ENCODE measurements at places on chromosomes 4 and X. TPM values are rescaled to one million over a fixed set of nuclear protein-coding genes. Genes with fewer than 3 reads are reported as not detected.

The FGFBP2 gene
- total RNA-seq, result not detected

The CLDN34 gene
- not detected for total RNA-seq

The DCAF12L2 gene
- 0.51 TPM for total RNA-seq

The RRH gene
- total RNA-seq, result 0.29 TPM

The GAGE12H gene
- total RNA-seq, result not detected

The MTMR8 gene
- 2.2 TPM for total RNA-seq

GRCh38 chr4:38706301-38706700, 42.3 kb downstream of the KLF3 start:
- DNase-seq, result no peak

DNA sequence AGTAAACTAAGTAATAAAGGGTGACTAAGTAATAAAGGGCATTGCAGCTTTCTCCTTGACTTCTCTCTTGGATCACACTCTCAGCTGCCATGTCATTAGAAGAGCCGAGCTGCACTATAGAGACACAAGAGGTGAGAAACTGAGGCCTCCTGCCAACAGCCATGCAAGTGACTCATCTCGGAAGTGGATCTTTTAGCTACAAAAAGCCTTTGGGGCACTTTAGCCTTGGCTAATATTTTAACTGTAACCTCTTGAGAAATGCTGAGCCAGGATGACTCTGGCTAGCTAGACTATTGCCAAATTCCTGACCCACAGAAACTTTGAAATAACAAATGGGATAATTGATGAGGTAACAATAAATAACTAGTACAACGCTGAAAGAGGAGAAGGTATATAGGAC, 1.5 kb upstream of the NEIL3 start:
- DNase-seq, result no peak

DNA sequence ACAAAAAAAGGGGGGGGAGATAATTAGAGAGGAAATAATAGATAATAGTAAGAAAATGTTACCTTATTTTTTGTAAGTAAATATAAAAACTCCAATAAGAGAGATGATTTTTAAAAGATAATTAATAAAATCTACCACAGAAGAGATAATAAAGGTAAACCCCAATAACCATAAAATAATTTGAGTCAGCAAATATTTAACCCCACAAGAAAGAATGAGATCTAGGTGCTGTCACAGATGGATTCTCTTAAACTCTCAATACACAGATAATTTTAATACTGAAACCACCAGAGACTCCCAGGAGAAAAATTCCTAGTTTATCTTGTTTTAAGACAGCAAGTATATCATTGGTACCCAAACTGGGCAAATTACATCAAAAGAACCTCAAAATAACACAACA, 341.4 kb downstream of the ANK2 start:
- no peak for DNase-seq

DNA sequence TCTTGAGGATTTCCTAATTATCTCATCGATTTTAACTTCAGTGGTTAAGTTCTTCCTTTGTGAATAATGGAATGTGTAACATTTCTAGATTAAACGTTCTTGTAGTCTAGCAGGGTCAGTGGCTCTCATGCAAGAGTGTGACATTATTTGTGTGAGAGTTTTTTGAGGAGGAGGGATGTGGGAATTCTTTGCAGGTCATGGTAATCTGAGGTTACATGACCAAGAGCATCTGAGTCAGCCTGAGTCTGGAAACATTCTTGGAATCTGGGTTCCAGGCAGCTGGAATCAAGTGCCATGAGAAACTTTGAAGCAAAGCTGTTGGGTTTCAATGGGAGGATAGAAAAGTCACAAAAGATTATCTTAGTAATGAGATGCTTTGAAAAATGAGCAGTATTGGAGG, 49.5 kb downstream of the GK start:
- DNase-seq, result no peak

- no peak for DNase-seq
Measured at GRCh38 chr4:140061194-140061593, 92.8 kb downstream of the MAML3 start.

DNA sequence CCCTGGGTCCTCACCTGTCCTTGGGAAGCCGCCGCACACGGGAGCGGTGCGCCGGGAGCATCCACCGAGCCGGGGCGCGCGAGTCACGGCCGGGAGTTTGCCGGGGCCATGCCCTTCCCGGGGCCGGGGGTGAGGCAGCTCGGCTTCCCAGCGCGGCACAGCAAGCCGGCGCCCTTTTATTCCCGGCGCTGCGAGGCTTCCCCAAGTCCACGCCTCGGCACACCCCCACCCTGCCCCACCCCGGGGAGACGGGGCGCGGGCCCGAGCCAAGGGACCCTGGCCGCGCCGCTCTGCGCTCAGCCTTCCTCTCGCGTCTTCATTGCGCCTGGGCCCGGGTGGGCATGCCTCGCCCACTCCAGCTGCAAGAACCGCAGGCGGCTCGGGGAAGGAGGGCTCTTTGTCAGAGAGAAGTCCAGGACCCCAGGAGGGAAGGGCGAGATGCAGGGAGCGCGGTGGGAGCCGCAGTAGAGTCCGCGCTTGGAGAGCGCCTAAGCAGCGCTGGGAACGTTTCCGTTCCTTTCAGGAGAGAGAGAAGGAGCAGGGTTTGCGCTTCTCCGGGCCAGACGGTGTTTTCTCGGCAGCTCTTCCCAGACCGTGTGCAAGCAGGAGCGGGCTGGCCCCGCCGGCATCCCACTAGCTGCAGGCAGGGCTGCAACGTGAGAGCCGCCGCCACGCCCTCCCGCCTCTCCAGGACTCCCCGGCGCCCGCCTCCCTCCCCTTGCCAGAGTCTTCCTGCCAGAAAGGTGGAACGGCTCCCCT, at the start of gene MXRA5:
Gene MXRA5 (minus strand): TSS at position 152 of the 759 bp plus-strand sequence. CDS start 2,819 bp downstream, outside the sequence.
- DNase-seq, result peak; percentile 47

DNA sequence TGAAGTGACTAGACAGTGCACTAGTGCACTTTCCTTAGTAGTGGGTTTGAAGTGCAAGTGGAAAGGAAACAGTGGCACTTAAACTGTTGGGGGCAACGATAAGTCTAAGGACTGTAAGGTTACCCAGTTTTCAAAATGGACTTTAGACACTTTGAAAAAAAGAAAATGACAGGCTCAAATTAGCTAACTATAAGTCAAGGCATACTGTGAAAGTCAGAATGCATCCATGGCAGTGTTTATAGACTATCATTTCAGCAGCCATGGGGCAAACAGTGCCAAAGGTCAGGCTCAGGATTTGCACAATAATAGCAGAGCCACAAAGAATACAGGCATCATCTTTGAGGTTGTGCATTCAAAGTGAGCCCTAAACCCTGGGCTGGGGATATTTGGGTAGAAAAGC, 104.4 kb downstream of the CXCL13 start:
- no peak for DNase-seq

Measured in glutamatergic neuron (in vitro differentiated cells).